ENCODE measurements at places on chromosomes 1 and 21. TPM values are rescaled to one million over a fixed set of nuclear protein-coding genes. Genes with fewer than 3 reads are reported as not detected.

SFN gene
- 0.55 TPM for total RNA-seq

FALEC gene
- 0.88 TPM for total RNA-seq

PLA2G2D gene
- not detected for total RNA-seq

CLDN17 gene
- not detected for total RNA-seq

RYR2 gene
- 8.4 TPM for total RNA-seq

RNU1-1 gene
- total RNA-seq = 2,125 TPM

RNF186 gene
- not detected for total RNA-seq

PTAFR gene
- total RNA-seq = under 0.01 TPM

TMEM82 gene
- total RNA-seq = not detected

CAMK2N1 gene
- 22.4 TPM for total RNA-seq

Data from uterus (tissue), 4 donors.